ENCODE measurements at places on chromosomes 1 and 21.

- DNase-seq: no peak
These were observed 292.1 kb upstream of the VAMP3 start for GRCh38 chr1:7478809-7479499.

GRCh38 chr1:42524330-42524729 is 61.2 kb downstream of the CCDC30 start:
- DNase-seq: no peak

- DNase-seq: no peak
These were observed 30.8 kb downstream of the PTBP2 start for GRCh38 chr1:96752394-96752793.

GRCh38 chr1:51070011-51070410 is 32.0 kb upstream of the C1orf185 start:
- DNase-seq: no peak

DNA sequence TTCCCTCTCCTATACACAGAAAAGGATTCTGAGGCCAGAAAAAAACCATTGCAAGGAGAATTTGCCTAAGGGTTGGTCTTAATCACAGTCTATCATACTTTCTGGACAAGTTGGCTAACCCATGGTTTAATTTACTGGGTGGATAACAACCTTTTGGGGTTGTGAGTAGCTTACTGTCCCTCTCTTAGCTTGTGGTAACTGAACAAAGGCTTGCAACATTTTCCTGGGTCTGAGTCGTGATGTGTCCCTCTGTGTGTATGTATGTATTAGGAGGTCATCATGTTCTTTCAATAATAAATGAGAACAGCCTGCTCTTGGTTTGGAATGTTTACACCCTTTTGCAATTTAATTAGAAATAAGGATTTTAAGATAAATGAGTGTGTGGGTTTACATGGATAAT is 36.7 kb downstream of the PAPPA2 start:
- DNase-seq: no peak

GRCh38 chr1:17611991-17612390 is 72.5 kb downstream of the ARHGEF10L start:
- DNase-seq: no peak

DNA sequence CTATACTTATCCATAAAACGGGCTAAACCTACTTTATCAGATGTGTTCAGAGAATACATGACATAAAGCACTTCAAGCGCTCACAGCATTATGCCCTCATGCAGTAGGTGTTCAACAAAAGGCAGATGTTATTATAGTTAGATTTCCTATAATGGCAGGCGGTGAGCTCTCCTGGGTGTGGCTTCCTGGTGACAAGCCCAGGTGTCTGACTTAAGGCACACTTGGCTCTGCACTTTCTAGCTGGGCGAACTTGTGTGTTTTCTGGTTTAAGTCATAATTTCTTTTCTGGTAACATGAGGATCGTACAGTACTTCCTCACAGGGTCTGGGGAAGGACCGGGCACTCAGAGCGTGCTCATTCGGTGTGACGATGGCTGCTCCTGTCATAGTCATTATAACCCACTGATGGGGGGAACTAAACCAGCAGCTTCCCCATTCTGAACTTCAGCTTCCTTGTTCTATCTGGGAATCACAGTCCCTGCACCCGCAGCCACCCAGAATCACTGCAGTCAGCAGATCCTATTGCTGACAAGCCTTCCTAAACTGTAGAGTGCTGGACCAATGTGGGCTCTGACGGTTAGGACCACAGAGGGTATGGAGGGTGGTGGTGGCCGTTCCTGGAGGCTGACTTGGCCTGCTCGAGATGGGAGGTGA is 52.8 kb downstream of the IGSF21 start:
- no peak for DNase-seq

- no peak for DNase-seq
These were observed 542.5 kb upstream of the DAB1 start for GRCh38 chr1:57966340-57966739.

- DNase-seq: no peak
These were observed 181.6 kb downstream of the KIF26B start for GRCh38 chr1:245336149-245336983.

DNA sequence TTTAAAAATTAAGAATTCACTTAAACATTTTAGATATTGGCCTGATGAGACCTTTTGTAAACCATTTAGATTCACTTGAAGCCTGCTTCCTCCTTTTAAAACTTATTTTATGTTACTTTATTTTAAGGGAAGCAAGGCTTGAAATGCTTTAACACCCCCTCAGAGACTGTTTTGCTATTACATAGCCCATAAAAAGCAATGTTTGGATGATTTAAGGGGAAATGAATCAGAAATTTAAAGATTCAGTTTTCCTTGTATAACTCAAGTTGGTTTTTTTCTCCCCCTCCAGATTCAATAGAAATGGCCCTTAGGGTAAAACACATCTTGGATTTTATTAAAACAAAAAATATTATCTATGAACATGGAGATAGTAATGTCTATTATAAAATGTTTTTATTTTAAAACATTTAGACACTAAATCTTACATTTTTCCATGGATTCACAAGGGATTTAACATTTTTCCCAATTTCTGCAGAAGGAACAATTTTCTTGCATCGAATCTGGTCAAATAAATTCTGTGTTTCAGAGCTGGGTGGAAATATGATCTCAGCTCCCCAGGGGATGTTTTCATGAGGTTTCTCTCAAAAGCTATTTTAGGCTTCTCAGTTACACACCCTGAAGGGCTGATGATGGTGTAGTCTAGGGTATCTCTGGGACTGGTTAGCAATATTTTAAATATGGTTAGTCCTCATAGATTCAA is 69.3 kb upstream of the WARS2 start:
- no peak for DNase-seq

DNA sequence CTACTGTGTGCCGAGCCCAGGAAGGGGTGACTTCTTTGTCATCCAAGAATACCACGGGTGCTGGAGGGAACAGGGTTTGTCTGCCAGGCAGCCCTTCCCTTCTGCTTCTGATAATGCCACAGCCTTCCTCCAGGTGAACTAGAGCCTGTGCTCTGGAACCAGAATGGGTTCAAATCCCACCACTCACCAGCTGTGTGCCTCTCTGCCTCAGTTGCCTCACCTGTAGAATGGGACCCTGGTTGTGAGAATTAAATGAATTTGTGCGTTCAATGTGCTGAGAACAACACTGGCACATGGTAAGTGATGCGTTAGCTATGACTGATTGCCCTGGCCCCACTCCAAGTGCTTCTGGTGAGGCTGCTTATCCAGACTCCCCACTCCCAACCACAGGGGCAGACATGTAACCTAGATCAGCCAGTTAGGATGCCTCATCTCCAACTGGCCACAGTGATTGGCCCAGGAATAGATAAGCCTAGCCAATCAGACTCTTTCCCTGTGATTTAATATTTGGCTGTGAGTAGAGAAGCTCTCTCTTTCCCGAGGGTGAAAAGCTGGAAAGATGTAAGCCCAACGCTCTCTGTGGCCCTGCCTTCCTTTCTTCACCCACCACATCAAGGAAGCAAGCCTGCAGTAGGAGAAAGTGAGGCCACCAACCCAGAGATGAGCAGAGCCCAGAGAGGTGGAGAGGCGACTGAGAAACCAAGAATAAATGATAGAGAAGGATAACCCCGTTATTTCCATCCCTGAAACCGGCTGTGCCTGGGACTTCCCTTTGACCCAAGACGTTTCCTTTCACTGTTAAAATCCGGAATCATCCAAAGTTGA is 20.8 kb upstream of the LAPTM5 start:
- DNase-seq: no peak

- no peak for DNase-seq
These were observed 144.7 kb downstream of the CASZ1 start for GRCh38 chr1:10651793-10652192.

DNA sequence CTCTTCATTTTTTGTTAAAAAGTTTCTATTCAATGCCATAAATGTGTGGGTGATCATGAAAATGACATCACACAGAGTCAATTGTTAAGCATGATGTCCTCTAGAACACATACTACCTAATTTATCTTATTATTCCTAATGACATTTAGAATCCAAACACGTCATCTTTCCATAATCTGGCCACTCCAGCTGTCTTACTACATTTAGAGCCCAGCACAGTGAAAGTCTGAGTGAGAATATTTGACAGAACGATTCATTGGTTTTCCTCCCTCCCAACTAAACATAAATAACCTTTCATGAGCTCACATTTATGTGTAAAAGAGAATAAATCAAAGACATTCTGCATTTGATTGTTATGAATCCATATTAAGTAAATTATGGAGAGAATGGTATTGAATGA is 160.7 kb downstream of the OLFM3 start:
- DNase-seq: no peak

DNA sequence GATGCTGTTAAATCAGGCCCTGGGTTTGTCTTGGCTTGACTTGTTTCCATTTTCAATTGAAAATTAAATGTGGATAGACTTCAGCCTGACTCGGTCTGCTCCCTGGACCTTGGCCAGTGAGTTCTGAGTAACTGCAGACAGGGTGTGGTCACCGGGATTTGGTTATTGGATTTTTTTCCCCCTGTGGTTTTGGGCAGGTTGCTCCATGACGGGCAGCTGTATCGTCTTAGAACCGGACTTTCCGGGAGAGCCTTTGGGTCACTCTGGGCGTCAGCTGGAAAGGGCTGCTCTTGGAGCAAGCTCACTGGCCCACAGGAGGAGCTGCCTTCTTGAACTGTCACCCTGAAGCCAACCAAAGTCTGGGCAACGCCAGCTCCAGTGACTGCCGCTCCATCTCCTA is 75.0 kb downstream of the CLIC6 start:
- no peak for DNase-seq

DNA sequence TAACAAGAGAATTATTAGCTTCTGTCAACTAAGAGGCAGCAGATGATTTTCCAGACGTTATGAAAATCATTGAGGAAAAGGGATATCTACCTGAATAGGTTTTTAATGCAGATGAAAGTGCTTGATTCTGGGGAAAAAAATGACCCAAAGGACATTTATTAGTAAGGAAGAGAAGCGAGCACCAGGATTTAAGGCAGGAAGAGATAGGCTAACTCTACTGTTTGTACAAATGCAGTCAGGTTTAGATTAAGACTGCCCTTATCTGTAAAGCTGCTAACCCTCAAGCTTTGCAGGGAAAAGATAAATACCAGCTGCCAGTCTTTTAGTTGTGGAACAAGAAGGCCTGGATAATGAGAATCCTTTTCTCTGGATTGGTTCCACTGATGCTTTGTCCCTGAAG is 33.0 kb upstream of the LRIG2 start:
- no peak for DNase-seq

DNA sequence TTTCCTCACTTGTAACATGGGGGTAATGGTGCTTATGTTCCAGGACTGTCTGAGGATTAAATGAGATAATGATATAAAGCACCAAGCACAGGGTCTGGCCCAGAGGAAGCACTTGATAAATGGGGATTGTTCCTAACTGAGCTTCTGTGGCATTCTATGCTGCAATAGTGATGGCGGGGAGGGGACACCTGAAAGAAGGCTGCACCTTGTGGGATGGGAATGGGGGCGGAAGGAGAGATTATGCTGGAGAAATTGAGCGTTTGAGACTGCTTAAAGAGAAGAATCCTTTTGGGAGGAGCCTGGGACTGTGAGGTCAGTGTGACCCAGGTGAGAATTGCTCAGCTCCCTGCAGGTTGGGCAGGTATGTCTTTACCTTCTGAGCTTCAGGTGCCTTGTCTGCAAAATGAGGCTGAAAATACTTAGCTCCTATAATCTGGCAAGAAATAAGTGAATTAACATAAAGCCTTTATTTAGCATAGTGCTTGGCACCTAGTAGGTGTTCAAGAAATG is 55.9 kb upstream of the CTPS1 start:
- DNase-seq: no peak

DNA sequence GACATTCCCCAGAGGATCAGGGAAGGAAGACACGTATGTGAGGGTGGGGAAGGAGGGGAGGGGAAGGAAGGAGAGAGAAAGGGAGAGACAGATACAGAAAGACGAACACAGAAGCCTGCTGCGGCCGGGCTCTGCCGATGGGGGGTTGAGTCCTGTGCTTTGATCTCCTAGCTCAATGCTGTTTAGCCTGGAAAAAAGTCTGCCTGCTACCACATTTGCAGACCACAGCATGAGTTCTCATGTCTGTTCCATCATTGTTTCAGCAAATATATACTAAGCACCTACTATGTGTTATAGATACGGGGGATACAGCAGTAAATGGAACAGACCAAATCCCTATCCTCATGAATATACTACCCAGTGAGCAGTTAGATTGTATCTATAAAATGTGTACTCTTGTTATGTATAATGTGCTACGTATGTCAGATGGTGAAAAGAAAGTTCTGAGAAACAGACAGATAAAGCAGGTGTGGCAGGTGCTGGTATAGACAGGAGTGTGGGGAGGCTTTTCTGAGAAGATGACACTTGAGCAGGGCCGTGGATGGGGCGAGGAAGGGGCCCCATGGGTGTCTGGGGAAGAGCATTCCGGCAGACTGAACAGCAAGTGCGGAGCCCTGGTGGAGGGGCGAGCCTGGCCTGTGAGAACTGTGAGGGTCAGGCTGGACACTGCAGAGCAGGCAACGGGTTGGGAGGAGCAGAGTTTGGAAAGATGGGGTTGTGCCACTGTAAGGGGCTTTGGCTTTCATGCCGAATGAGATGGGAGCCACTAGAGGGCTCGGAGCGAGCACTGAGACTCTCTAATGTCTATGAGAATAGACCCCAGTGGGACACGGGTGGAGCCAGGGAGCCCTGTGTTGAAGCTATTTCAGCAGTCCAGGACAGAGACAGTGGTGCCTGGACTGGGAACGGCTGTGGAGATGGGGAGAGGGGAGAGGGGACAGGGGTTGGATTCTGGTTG is 34.1 kb downstream of the KIAA1614 start:
- no peak for DNase-seq

- no peak for DNase-seq
These were observed 374.9 kb upstream of the CAMK1G start for GRCh38 chr1:209208648-209209047.

DNA sequence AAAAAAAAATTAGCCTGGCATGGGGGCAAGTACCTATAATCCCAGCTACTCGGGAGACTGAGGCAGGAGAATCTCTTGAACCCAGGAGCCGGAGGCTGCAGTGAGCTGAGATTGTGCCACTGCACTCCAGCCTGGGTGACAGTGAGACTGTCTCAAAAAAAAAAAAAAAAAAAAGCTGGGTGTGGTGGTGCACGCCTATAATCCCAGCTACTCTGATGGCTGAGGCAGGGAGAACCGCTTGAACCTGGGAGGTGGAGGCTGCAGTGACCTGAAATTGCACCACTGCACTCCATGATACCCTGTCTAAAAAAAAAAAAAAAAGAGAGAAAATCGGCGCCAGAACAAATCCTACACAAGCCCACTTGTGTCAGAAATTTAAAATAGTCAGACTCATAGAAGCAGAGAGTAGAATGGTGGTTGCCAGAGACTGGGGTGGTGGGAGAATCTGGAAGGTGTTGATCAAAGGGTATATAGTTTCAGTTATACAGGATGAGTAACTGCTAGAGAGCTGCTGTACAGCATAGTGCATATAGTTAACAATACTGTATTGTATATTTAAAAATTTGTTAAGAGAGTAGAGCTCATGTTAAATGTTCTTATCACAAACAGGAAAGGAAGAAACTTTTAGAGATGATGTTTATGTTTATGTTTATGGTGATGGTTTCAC is 9.6 kb downstream of the DIP2A start:
- no peak for DNase-seq

- peak; percentile 52 for DNase-seq
These were observed 30.5 kb downstream of the MAN1C1 start for GRCh38 chr1:25647106-25647505.

GRCh38 chr1:21324368-21325141 is 34.3 kb upstream of the ECE1 start:
- DNase-seq: no peak

Data from type B pancreatic cell (in vitro differentiated cells).